SK-N-SH (cell line): ENCODE measurements at places on chromosomes 2 and 18. TPM values are rescaled to one million over a fixed set of nuclear protein-coding genes. Genes with fewer than 3 reads are reported as not detected.
A peak's percentile ranks its signal among the peaks of the same experiment; 100 is the strongest.

DNA sequence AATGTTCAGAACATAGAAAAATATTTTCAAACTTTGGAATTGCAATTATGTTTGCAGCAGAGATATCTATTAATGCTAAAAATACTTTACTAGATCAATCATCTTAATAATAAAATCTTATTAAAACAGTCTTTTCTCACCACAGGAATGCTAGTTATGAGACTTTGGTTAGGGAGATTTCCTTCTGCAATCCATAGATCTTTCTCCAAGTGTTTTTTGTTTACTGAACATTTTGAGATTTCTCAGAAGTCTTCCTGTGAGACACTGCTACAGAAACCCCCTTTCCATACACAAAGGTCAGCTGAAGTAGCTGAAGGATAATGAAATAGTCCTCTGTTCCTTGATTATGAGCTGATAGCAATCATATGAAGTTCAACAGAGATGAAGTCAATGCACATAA lies 59.4 kb upstream of the RAPH1 start:
- H3K4me1 ChIP-seq: no peaks in the 10 kb centered on the region; the same call in none of the 2 replicates
- DNase-seq: no peak

DNA sequence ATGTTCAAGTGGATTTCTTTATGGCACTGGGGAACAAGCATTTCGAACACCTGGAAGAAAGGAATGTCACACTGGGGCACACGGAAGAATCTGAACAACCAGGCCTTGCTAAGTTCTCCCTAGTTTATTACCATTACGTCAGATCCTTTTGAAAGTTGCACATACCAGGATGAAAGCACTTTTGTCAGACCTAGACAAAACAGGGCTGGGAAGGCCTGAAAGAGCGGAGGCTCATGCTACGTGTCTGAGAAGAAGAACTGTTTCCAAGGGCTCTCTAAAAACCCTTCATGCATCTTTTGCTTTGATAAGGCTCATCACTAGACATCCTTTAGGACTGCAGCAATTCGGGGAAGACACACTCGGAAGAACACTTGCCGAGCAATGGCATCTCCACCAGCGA lies 15.4 kb upstream of the SLC25A52 start:
- no peak for DNase-seq
- no peaks in the 10 kb centered on the region for H3K36me3 ChIP-seq
- no peaks in the 10 kb centered on the region; the same call in 1 of the 2 replicates for H3K27me3 ChIP-seq

DNA sequence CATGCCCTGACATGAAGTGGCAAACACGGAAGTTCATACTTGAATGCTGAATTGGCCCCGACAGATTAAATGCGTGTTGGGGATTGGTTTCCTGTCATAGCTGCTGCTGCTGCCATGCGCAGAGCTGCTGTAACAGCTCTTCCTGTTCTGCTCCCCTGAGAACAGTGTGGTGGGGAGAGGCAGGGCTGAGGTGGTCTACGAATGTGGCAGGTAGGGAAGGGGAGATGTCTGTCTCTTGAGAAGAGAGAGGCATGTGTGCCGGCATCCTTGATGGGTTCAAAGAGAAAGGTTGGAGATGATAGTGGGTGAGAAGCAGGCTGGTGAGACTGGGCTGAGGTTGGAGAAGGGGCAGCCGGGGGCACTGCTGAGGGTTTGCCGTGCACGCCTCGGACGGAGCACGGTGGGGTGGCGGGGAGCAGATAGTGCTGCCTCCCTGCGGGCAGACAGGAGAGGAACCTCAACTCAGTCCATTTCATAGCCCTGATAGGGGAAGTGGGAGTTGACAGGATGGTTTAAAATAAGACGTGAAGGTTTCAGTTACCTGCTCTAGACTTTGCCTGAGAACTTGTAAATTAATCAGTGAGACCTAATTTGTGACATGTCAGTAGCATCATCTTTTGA lies 46.1 kb downstream of the TMEM185B start:
- H3K27me3 ChIP-seq: no peaks in the 10 kb centered on the region
- peaks cover 15% of the 10 kb centered on the region; the same call in 1 of the 2 replicates for H3K36me3 ChIP-seq
- no peaks in the 10 kb centered on the region; the same call in 1 of the 2 replicates for H3K4me1 ChIP-seq
- no peak overlapping the region for H3K4me3 ChIP-seq

DNA sequence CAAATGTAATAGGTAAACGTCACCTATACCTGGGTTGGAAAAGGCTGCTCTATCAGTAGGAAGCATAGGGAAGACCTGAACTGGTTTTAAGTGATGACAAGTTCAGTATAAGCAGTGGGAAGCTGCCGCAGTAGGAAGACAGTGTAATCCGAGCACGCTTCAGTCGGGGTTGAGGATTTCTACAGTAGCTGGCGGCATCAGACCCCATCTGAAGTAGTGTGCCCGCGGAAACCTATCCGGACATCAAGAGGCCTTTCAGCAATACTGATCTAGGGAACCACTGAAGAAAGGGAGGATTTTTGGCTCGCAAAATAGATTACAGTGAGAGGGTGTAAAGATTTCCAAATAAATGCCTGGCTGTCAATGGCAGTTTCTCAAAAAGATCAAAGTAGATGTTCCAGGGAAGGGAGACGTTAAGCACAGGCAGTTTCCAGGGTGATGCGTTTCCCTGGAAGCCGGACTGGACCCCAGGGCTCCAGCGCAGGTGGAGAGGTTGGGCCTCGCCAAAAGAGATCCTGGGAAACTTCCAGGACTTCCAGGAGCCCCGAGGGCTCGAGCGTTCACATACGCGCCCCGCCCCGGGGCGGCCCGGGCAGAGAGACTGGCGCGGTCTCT lies 5.3 kb downstream of the LOXL3 start:
- H3K27ac ChIP-seq: peak overlapping the region; percentile 18; the same call in 1 of the 2 replicates
- H3K4me3 ChIP-seq: peak overlapping the region; percentile 60
- H3K4me1 ChIP-seq: peaks cover 9% of the 10 kb centered on the region
- DNase-seq: peak; percentile 40

DNA sequence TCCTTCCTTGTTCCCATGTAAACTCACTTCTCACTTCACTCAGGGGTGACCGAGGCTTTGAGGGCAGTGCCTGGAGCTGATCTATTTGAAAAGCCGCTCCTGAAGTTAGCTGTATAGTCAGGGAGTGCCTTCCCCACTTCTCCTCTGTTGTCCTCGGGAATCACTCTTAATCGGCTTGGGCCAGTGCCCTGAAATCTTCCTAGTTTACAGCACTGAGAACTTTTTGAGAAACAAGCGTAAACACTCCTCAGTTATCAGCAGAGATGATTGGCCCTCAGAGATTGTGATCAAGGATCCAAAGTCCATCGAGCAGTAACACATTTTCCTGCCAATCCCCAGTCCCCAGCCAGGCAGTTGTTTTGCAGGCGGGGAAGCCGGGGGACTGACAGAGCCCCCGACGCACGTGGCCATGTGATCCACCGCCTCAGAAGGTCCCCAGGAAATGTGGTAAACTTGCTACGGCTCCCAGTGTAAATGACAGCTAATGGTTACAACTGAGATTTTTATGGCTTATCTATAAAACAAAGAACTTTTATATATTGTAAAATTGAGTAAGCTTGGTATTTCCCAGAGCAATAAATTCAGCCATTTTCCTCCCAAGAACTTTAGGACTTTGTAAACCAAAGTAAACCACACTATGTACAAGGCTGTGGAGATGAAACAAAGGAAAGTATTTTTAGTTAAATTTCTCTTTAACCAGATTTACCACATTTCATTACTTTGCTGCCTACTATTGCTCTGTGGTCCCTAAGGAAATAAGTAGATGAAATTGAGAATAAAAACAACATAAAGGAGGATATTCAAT lies 53.5 kb downstream of the C18orf63 start:
- no peaks in the 10 kb centered on the region for H3K4me1 ChIP-seq
- H3K4me3 ChIP-seq: no peak overlapping the region
- no peak overlapping the region for H3K27ac ChIP-seq
- DNase-seq: no peak

Gene ALPP
- polyA plus RNA-seq: not detected in 2 replicates

Gene PDE11A
- polyA plus RNA-seq: 0.10 and 0.18 TPM in 2 replicates
